ENCODE measurements at places on chromosomes 1 and 21. TPM values are rescaled to one million over a fixed set of nuclear protein-coding genes. Genes with fewer than 3 reads are reported as not detected.

The STUM gene
- not detected for total RNA-seq

The GPX7 gene
- total RNA-seq: 55.1 TPM

The S100A7 gene
- total RNA-seq: not detected

The CELA2A gene
- total RNA-seq: not detected

The TNFRSF9 gene
- 1.5 TPM for total RNA-seq

The MYBPH gene
- total RNA-seq: not detected

The CELSR2 gene
- 51.5 TPM for total RNA-seq

The S100A3 gene
- total RNA-seq: 5.8 TPM

The TFF2 gene
- not detected for total RNA-seq

The FAAH gene
- 10.8 TPM for total RNA-seq

The LENEP gene
- not detected for total RNA-seq

The HSD11B1 gene
- not detected for total RNA-seq

The RNU1-2 gene
- total RNA-seq: under 0.01 TPM

The PMF1 gene
- total RNA-seq: 77.5 TPM

The UBASH3A gene
- total RNA-seq: not detected

The MYOG gene
- not detected for total RNA-seq

The ATPAF1 gene
- 39.4 TPM for total RNA-seq

All from mesangial cell (primary cell).